Brain (organoid and tissue), 16 donors: ENCODE measurements at places on chromosomes 3 and 15. TPM values are rescaled to one million over a fixed set of nuclear protein-coding genes. Genes with fewer than 3 reads are reported as not detected.

DNA sequence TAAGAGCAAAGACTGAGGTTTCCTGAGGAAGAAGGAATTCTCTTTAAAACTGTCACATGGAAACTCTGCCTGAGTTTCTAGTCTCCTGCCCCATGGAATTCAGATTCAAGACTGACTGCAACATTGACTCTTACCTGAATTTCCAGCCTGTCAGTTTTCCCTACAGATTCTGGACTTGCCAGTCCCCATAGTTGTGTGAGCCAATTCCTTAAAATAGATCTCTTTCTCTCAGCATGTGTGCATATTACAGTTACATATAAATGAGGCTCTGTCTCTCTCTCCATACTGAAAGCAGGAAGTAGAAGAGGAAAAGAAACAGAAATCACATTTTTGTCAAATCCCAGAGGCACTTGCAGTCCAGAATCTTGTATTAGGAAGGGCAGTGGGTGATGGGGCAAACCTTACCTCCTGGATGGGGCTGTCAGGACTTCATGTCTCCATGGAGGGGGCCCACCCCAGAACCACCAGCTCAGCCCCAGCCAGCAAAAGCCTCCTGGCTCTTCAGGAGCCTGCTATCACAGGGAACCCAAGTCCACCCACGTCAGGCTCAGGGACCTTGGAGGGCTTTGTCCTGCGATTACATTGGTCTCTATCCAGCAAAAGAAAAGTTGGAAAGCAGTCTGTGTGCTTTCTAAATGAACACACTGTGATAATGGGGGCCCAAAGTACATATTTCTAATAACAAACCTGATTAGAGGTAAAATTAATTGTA is 18.8 kb upstream of the GOLGA8J start:
- DNase-seq, result no peak

DLG1 gene
- 27.7 TPM for polyA plus RNA-seq

- no peak for DNase-seq
These were observed 2.0 kb downstream of the GALNT15 start for GRCh38 chr3:16176391-16177030.

- no peak for DNase-seq
These were observed 162.8 kb upstream of the SLITRK3 start for GRCh38 chr3:165359005-165359404.

CFAP20DC gene
- polyA plus RNA-seq, result 3.1 TPM

C3orf20 gene
- not detected for polyA plus RNA-seq

GRCh38 chr3:81962396-81962795 is 201.0 kb upstream of the GBE1 start:
- no peak for DNase-seq
